ENCODE measurements at places on chromosomes 3 and 15. TPM values are rescaled to one million over a fixed set of nuclear protein-coding genes. Genes with fewer than 3 reads are reported as not detected.

CPLX3 gene
- not detected for total RNA-seq

RHOV gene
- 3.9 TPM for total RNA-seq

VEPH1 gene
- 7.7 TPM for total RNA-seq

CYB561D2 gene
- total RNA-seq = 16.8 TPM

FANCD2OS gene
- not detected for total RNA-seq

Data from H9 (cell line).